ENCODE measurements at places on chromosomes 4 and X.

- no peak for DNase-seq
Observed at GRCh38 chrX:104117759-104118158, 5.4 kb downstream of the ZCCHC18 start.

DNA sequence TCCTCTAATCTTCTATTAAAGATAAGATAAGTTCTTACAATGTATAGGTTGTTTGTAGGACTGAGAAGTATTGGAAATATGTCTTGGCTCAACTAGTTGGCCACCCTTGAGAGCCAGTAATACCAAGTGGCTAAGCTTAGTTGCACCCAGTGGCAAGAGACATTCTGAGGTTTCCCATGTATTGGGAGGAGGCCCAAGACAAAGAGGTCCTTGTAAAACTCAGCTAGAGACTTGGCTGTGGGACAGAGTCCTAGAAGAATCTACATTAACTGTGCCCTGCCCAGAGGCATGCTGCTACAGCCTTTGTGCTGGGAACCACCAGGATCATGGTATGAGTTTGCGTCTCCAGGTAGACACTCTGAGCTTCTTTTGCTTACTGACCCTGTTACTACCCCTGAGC lies 41.9 kb upstream of the SLC4A4 start:
- DNase-seq = no peak

DNA sequence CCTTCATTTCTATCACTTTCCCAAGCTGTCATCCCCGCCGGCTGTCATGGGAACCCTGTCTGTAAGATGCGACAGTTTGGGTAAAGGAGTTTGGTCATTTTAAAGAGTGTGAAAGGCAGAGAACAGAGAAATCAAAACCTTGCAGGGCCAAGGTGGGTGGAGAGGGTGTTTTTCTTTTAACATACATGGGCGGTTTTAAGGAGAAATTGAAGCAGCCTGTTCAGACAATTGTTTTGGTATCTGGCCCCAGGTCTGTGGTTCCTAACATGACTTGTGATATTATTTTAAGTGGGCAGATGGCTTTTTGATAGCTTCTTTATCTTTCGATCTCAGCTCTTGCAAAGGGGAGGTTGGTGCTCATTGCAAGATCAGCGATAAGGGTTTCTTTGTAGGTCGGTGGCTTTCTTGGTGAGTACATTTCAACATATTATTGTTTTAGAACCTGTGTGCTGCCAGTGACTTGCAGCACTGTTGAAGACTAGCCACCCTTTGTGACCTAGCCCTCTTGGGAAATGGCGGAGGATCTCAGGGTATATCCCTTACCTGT lies 3.7 kb downstream of the PPP1R3F start:
- no peak for DNase-seq

- no peak for DNase-seq
Observed at GRCh38 chrX:118847676-118848075, 24.1 kb downstream of the ZCCHC12 start.

DNA sequence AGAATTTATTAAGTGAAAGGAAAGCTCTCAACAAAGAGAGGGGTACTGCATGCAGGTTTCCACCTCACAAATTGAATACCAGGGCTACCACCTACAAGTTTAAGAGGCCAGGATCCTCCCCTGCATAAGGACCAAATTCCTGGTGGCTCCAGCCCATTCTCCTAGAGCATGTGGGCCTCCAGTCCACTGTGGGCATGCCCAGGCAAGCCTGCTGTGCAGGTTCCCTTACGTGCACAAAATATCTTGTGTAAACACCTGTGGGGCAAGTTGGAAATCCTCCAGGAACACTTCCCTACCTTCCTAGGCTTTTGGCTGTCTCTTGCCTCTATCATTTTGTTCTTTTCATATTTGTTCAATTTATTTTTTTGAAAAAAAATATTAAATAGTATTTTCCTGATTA lies 724.3 kb downstream of the ARAP2 start:
- DNase-seq = no peak

DNA sequence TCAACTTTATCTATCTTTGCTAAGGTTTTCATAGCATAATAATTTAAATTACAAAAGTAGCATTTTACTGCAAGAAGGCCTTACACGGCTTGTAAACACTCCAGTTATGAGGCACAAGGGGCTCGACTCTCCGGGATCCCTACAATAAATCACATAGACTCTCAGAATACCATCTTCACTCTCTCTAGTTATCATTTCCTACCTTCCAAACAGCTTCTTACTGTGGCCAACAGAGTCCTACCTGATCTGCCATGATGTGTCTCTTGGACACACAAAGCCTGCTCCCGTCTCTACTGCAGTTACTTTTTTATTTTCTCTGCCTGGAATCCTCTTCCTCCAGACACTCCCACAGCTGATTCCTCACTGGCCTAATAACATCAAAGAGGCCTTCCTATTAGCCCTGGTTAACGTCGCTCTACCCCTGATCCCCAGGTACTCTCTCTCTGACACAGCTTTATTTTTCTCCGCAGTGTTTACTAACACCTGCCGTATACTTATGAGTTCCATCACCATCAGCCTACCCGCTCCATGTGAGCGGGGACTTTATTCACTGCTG lies 559.6 kb upstream of the DIPK2B start:
- DNase-seq = no peak

DNA sequence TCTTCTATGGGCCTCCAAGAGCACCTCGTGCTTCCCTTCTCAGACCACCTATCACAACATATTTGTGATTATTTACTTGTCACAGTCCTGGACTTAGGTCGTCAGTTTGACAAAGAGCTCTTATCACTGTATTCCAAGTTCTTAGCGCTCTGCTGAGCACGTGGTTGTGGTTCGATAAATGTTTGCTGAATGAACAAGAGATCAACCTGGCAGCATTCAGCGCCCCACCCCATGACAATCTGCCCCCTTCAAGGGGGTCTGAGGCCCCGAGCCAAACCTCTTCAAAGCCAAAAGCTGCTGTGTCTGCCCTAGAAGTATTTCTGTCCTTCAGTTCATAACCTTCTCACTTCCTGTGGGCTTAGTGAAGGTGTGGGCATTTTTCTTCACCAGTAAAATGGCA lies 15.0 kb downstream of the RPS4X start:
- no peak for DNase-seq

DNA sequence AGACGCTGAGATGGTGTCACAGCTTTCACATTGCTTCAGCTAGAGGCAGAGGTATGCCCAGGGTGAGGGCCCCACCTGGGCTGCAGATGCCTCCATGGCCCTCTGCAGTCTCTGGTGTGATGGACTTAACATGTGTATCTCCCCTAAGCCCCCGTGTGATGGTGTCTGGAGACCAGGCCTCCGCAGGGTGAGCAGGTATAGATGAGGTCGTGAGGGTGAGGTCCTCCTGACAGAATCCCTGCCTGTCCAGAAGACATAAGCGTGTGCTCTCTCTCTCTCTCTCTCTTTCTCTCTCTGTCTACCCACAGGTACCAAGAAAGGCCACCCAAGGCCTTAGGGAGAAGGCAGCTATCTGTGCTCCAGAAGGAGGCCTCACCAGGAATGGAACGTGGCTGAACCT lies 50.9 kb downstream of the CPZ start:
- DNase-seq = no peak

- DNase-seq = no peak
Observed at GRCh38 chrX:22220941-22221340, 51.8 kb upstream of the CBLL2 start.

DNA sequence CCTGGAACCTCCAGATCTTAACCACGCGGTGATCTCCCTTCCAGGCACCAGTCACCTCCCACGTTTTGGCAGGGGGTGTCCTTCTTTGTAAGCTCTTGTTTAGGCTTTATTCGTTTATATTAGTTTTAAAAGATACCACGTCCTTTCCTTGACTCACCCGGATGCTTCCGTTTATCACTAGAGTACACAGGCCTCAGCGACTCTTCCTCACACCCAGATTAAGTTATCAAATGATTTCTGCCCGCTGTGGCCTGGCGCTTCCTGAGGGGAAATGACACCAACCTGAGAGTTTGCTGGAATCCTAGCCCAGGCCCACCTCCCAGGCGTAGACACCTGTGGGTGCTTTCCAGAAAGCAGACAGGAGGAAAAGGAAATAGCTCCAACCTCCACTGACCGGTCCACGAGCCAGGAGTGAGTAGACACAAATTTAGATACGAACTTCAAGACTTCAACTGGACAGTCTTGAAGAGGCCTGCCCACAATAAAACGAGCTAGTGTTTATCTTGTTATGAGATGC lies 756 bp upstream of the ADAMTS3 start:
- no peak for DNase-seq

GRCh38 chr4:42653626-42654560 lies 3.0 kb downstream of the ATP8A1 start:
- no peak for DNase-seq

GRCh38 chr4:67234296-67234695 lies 311.0 kb downstream of the CENPC start:
- no peak for DNase-seq

DNA sequence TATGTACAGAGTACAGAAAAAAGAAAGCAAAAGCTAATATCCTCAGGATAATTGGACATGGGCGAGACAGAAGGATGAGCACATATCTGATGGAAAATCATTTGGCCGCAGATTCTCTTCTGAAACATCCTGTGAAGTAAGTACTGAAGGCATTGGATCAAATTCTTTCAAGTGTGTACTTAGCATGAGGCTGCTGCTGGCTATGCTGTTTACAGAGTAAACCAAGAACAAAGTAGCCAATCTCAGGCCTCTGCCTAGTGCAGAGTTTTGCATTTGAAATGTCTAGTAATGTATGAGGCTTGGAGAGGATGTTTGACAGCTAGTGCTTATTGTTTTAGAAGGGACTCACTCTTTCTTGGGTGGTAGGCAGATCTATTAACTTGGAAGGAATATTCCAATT lies 128.5 kb downstream of the MAGEC2 start:
- no peak for DNase-seq

GRCh38 chrX:28595346-28595745 lies 8.1 kb downstream of the IL1RAPL1 start:
- DNase-seq = no peak

Measured in memory B cell (primary cell).